AG10803 (cell line): ENCODE measurements at places on chromosomes 13 and 19.
A peak's percentile ranks its signal among the peaks of the same experiment; 100 is the strongest.

DNA sequence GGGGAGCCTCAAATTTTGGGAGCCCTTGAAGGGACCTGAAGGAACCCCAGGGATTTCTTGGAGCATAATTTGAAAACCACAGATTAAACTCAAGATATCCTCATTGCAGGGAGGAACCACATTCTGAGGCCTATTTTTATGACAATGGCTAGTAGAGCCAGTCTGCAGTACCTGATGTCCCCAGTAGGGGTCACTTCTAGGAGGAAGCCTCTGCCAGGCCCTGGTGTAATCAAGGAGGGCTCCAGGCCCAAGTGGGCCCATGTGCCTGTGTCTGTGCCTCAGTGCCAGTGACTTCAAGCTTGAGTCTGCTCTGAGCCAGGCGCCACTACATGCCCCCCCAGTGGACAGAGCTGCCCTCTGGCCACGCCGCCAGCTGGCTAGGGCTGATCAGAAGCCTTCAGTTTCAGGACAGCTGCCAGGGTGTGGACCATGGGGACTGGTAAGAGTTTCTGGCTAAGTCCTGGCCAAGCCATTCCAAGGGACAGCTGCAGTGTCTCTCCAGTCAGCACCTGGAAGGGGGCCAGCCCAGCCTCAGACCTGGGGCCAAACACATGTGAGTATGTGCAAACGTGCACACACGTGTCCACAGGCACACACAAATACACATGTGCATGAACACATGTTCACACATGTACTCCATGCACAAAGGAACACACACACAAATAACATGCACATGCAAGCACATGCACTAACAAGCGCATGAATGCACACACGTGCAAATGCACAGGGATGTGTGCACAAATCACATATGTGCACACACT is 20.5 kb upstream of the SLC7A10 start:
- DNase-seq: no peak

DNA sequence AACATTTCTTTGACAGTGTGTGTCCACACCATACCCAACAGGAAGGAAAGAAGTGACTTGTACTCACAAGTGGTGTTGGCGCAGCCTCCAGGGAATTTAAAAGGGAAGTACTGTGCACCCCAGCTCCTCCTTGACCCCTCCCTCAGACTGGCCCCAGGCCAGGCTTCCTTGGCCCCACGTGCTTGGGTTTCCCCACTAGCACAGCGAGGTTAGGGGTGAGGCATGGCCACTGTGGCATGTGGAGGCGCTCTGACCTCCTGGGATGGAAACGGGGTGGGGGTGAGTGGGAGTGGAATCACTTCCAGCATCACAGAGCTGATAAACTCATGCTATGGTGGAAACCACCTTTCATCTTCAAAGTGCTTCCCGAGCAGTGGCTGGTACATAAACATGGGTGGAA is 168.6 kb downstream of the ZNF536 start:
- DNase-seq: no peak

DNA sequence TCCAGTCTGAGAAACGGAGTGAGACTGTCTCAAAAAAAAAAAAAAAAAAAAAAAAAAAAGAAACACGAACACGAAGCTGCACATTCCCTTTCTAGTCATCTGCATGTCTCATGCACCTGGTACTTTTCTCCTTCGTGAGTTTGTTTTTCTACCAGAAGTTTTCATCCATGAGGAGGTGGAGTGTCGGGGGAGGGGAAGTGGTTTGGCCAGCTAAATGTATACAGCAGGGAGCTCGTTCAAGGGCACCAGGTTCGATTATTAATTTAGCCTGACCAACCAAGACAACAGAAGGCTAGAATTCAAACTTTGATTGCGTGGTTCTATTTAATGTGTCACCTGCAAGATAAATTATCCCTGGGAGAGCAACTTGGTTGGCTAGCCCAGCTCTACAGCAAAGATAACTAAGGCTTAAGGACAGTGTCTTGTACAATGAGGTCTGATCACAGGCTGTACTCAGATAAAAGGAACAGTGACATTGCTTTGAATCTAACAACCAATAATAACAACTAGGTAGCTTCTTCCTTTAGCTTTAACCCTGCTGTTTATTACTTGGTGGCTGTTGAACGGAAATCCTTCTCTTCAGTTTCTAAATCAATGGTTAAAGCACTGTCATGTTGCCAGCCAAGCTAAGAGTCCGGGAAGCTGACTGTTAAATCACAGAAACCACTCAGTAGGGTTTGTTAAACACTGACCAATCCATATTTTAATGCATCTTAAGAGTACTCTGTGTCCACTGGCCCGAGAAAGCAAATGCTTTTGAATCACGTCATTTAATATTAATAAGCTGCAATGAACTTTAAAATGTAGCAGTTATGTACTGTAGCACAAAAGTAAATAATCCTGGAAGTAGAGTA is 98.4 kb upstream of the STARD13 start:
- DNase-seq: no peak

DNA sequence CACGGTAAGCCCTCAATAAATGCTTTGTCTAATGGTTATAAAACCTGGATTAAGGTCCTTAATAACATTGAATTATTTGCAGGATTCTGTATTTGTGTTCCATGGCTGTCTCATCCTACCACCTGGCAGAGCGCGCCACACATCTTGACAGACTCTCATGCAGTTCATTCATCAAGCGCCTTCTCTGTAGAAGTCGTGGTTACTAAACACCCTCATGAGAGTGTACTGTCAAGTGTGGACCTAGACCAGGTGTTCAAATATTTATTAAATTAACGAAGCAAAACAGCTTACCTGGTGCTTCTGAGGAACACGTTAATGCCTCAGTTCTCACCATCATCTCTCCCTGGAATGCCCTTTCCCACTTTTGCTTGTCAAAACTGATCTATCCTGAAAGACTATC is 13.1 kb upstream of the FBXL3 start:
- DNase-seq: no peak

- no peak for DNase-seq
Measured at GRCh38 chr13:72427757-72428528, 299.5 kb downstream of the MZT1 start.

DNA sequence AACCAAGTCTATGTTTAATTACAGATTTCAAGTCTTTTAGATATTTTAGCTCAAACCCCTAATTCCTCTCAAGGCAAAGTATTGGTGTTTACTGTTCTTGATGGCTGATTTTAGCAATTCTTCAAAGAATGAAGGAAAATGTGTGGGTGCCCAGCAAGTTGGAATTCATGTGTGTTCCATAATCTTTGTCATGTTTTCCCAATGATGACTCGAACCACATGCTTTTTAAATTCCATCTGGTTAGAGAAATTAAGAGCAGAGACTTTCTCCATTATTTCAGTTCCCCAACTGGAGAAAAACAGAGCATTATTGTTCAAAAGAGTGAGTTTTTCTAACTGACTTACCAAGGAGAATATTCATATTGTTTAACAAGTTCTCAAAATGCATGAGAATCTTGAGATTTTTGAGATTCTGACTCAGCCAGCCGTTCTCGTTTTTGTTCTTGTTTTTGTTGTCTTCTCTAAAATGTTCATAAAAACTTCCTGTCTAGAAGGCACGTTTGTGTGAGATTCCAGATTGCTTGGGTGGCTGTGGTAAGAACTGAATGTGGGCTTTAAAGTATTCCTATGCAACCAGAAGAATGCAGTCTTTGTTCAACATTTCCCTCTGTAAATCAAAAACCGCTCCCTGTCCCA is 404.7 kb downstream of the IRS2 start:
- peak; percentile 97 for DNase-seq

GRCh38 chr13:19672990-19673389 is 39.5 kb downstream of the MPHOSPH8 start:
- DNase-seq: no peak

DNA sequence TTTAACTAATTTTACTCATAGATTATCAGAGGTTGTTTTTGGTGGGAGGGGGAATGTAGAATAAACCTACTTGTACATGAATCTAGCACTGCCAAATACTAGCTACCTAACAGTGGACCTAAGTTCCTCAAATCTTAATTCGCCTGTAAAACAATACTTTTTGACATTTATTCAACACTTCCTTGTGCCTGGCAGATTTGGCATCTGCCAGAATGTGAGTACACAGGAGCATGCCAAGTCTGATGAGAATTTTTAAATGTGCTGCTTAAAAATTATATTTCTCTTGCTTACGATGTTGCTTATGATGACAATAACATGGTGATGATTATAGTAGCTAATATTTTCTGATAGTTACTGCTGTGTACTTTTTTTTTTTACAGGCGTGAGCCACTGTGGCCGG is 240.2 kb upstream of the STARD13 start:
- DNase-seq: no peak

DNA sequence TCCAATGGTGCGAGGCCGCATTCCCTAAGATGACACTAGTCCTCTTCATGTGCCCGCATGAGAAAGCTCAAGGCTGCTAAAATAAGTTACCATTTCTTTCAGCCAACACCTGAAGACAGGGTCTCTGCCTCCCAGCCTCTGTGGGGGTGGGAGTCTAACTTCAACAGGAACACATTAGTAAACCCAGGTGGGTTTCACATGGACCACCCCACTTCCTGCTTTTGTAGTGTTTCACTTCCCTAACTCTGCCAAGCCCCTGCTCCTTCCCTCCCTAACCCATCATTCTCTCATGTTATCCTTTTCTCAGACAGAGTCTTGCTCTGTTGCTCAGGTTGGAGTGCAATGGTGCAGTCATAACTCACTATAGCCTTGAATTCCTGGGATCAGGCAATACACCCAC is 783.6 kb downstream of the UQCRFS1 start:
- DNase-seq: no peak
